ENCODE measurements at places on chromosomes 1 and 21.

- DNase-seq: no peak
Observed at GRCh38 chr1:214326406-214326805, 45.4 kb downstream of the SMYD2 start.

- DNase-seq: no peak
Observed at GRCh38 chr1:201653233-201653632, 114.3 kb downstream of the NAV1 start.

DNA sequence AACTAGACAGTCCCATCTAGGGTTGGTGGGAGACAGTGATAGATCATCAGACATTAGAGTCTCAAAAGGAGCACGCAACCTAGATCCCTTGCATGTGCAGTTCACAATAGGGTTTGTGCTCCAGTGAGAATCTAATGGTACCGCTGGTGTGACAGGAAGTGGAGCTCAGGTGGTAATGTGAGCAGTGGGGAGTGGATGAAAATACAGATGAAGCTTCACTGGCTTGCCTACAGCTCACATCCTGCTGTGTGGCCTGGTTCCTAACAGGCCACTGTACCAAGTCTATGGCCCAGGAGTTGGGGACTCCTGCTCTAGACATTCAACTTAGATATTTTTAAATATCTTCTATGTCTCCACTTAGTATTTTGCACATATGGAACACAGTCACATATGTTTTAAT lies 231.1 kb upstream of the NRIP1 start:
- DNase-seq: no peak

DNA sequence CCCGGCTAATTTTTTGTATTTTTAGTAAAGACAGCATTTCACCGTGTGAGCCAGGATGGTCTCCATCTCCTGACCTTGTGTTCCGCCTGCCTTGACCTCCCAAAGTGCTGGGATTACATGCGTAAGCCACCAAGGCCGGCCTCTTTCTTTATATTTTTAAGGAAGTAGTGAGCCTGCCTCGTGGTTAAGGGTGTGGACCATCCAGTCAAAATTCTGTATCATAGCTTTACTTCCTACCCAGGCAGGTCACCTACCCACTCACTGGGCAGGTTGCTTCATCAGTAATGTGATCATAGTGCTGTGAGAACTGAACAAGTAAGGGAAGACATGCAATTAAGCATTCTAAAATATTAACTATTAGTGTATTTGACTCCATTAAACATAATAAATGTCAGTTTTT lies 8.1 kb upstream of the ACOT7 start:
- DNase-seq: no peak

DNA sequence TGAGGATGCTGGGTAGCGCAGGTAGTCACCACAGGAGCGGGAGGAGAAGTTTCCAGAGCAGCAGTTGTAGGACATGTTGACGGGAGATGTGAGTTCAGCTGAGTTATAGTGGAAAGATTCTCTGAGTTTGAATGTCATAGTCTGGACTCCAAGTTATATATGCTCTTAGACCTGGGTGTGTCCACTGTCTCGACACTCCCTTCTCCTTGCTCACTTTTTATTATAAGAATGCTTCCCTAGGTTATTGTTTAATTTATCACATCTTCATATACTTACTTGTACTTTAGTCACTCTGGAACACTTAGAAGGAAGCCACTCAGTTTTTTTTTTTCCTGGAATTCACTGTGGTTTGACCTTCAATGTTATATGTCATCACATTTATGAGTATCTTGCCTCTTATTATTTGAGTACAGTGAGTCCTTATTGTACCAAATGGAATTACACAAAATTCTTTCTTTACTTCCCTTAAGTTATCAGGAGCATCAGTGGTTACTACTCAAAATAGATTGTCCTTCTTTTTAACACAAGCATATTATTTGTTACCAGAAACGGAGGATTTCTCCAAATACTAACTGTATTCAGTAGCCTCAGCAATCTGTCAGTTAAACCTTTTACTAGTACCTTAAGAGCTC lies at the start of gene KRTAP13-2:
Gene KRTAP13-2 (minus strand): TSS at position 133 of the 632 bp plus-strand sequence. CDS start 58 bp downstream, at position 75.
- DNase-seq: peak; percentile 38

GRCh38 chr1:67143966-67144365 lies 9.2 kb upstream of the C1orf141 start:
- no peak for DNase-seq

DNA sequence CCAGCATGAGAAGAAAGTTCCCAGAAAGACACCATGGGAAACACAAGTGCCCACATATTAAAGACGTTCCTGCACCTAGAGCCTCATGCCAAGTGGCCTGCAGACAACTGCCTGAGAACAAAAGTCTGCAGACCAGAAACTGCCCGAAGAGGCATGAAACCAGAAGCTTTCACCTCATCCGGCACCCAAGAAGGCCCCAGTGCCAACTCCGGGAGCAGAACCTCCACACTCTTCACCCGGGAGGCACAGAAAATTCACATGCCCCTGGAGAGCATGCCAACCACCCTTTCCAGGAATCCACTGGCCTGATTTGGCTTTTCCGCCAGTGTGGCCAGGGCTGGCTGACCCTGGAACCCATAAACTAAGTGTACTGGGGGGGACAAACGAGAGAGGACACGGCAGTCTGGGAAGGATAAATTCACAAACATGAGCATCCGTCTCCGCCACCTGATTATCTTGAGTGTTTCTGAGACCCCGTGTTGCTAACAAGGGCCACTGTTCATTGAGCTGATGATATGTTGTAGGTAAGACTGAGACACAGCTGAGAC lies 6.8 kb downstream of the TFF2 start:
- DNase-seq: no peak
